ENCODE measurements at places on chromosomes 4 and X.

- DNase-seq = no peak
Measured at GRCh38 chr4:150280081-150280895, 202.0 kb downstream of the DCLK2 start.

DNA sequence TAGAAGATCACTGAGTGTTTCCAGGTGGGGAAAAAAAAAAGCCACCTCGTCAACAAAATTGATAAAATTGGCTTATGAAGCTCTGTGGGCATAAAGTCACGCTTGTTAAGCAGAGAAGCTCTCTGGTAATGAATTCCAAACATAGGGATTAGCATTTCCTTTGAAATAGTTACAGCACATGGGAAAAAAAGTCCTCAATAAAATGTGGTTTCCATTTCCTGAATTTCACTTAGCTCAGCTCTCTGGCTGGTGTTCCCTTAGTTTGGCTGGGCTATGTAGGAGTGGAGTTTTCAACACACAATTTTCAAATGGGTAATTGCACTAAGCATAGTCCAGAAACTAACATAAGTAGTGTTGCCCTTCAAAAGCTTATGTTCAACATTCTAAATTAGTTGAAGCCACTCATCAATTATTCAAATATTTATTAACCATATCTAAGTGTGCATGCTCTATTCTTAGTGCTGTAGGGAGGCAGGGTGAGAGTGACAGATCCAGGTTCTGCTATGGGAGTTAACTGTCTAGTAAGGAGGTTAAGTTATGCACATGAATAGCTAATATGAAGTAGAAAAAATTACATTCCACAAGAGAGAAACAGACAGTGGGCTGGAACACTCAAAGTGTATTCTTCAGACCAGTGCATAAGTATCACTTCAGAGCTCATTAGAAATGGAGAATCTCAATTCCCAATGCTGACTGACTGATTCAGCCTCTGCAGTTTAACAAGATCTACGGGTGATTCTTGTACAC is 445.7 kb downstream of the SMARCA1 start:
- no peak for DNase-seq

- DNase-seq = no peak
Measured at GRCh38 chr4:40299811-40300292, 35.3 kb upstream of the CHRNA9 start.

- DNase-seq = no peak
Measured at GRCh38 chrX:45134315-45134731, 66.4 kb downstream of the DIPK2B start.

GRCh38 chr4:188316391-188316790 is 177.2 kb downstream of the TRIML1 start:
- no peak for DNase-seq

DNA sequence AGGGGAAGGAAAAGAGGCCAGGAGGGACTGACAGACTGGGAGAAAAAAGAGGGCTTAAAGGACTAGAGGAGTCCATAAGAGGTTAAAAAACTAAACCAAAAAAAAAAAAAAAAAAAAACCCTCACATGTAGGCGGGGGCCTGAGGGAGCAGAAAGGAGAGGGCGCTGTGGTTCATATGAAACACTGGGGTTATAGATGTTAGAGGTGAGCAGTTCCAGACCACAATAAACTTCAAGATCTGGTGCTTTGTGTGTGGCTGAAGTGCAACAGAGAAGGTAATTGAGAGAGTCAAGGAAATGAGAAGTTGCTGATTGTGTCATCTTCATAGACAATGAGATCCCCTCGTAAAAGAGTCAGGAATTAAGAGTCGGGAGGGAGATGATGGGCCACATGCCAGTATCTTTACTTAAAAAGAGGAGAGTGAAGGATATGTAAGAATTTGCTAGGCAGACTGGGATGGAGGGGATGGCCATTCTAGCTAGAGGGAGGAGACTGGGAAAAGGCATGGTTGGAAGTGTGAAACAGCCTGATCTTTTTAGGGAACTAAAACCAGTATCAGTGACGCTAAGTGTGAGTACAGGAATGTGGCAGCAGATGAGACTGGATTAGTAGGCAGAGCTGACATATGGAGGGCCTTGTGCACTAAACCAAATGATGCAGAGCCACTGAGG is 18.4 kb upstream of the OGT start:
- no peak for DNase-seq

DNA sequence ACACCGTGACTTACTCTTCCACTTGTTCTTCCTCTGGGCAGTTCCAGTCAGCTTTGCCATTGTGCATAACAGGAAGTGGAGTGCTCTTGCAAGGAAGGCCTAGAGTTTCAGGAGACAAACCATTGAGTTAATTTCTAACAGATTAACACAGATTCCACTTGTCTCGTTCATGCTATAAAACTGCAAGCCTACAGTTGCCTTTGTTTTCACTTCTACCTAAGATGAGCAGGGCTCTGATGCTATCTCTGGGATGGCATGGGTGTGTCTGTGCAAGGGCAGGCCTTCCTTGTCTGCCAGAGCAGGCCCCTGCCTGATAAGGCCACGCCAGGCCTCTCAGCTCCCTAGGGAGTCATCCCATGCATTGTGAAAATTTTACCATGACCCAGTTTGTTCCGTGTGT is 67.7 kb upstream of the PGRMC2 start:
- DNase-seq = no peak

GRCh38 chr4:6929339-6929811 is 19.7 kb downstream of the TBC1D14 start:
- no peak for DNase-seq

GRCh38 chr4:149047368-149047767 is 605.2 kb upstream of the NR3C2 start:
- no peak for DNase-seq

GRCh38 chrX:12052109-12052508 is 86.2 kb upstream of the FRMPD4 start:
- no peak for DNase-seq

DNA sequence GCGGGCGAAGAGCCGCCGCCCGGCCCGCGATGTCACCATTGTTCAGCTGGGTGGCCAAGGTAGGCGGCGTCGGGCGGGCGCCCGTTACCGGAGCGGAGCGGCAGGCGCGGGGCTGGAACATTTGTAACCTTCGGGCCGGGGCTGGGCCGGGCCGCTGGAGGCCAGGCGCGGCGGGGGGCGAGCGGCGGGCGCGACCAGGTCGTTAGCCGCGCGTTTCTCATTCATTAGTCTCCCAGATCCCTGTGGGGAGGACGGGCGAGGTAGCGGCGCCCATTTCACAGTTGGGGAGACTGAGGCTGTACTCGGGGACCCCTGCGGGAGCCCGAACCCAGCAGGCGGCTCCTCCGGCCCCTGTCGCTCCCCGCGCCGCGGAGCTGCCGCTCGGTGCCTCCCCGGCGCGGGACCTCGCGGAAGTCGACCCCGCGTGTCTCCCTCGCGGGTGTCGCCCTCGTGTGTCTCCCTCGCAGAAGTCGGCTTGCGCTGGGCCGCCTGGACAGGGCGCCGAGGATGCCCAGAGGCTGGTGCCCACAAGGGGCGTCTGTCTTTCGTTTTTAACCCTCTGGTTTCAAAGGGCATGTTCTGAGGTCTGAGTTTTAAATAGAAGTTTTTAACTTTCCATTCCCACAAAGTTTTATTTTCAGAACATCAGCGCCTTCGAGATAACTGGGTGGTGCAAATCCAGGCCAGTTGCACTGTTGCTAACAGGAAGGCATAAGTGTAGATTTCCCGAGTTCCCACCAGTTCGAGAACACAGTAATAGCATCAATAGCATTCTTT is 17.5 kb downstream of the PTTG2 start:
- DNase-seq = peak; percentile 67

GRCh38 chr4:177182166-177182565 is 127.5 kb upstream of the NEIL3 start:
- DNase-seq = no peak

GRCh38 chr4:70801265-70801809 is 38.4 kb downstream of the GRSF1 start:
- no peak for DNase-seq

DNA sequence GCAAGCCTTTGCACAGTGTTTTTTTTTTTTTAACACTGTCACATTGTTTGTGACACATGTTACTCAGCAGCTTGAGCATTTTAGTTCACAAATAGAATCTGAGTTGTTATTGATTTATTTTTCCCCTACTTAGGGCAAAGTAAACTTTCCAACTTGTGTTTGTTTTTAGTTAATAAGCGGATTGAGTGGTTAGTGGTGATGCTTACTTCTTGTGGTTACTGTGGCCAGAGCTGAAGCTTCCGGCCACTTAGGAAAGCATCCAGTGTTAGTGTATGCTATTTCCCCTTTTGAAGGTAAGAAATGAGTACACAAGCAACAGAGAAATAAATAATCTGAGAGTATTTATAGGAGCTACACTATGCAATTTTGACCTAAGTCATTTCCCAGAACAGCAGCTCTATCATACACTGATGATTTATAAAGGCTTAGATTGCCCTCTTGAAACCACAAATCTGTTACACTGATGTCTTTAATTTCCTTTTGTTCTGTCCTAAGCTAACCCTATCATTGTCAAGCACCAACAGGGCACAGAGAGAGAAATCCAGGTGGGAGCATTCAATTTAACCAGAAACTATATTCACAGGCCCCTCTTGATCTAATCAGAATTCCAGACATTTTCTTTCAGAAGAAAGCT is 2464.6 kb downstream of the PCDH7 start:
- no peak for DNase-seq

DNA sequence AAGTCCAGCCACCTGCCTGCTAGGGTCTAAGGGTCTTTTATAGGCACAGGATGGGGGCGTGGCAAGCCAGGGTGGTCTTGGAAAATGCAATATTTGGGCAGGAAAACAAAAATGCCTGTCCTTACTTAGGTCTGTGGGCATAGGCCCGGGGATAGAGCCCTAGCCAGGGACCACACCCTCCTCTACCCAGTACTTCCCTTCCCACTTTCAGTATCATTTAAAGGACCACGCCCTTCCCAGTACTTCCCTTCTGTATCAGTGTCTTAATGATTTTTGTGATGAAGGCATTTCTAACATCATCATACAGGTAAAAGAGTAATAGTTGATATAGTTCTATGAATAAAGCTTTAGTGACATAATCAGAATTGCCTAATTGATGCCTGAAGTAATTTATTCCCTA is 11.4 kb downstream of the BANK1 start:
- no peak for DNase-seq

DNA sequence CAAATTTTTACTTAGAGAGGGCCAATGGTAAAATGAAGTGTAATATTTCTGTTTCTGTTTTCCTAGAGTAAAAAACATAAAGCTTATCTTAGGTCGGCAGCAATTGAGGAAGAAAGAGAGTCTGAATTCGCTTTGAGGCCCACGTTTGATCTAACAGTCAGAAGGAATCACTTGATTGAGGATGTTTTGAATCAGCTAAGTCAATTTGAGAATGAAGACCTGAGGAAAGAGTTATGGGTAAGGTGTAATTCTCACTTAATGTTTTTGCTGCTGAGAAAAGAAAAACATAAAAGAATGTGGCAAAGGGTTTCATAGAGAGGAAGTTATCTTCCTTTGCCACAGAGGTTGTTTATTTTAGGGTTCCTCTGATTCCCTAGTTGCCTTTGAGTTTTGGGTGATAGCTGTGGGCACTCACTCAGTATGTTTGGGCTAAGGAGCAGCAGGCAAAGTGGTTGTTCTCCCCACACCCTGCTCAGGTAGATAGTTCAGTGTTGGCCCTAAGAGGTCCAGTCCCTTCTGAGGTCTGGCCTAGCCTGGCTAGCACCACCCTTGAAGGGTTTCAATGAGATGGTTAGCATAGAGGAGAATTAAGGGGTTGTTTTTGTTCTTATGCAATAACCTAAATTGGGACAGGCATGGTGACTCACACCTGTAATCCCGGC is 32.3 kb downstream of the HERC5 start:
- no peak for DNase-seq

DNA sequence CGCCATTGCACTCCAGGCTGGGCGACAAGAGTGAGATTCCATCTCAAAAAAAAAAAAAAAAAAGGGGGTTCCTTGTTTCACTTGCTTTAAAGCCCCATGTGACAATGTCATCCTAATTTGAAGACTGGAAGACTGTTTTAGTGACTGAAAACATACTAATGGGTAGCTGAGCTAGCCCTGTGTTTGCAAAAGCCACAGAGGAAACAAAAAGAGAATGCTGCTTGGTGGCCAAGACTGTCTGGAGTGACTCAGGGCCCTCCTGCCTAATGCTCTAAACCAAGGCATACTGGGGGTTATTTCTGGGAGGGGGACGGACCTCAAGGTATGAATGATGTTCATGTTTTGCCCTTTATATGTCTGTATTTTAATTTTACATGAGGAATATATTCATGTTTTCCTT is 16.0 kb downstream of the HPSE start:
- DNase-seq = no peak

GRCh38 chrX:78540171-78540570 is 119.0 kb downstream of the RTL3 start:
- no peak for DNase-seq

- peak; percentile 63 for DNase-seq
Measured at GRCh38 chrX:44871931-44872820, 812 bp upstream of the KDM6A start.

GRCh38 chrX:132480581-132481203 is 8.1 kb downstream of the MBNL3 start:
- peak; percentile 31 for DNase-seq

GRCh38 chrX:44060221-44060620 is 87.0 kb upstream of the NDP start:
- no peak for DNase-seq

DNA sequence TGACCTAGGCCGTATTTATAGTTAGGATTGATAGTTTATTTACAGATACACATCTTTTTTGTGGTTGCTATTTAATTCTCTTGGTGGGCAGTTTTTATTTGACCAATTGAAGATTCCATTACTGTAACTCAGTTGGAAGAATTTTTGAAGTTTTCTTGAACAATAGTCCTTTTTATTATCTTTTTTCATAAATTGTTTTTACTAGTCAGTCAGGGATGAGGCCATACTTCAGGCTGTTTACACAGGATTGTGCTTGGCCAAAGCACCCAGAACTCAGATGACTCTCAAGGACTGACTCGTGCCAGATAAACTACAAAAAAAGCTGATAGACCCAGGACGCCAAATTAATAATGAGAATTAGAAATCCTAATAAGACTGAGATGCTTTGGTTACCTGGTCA is 7.0 kb downstream of the HERC3 start:
- DNase-seq = no peak

DNA sequence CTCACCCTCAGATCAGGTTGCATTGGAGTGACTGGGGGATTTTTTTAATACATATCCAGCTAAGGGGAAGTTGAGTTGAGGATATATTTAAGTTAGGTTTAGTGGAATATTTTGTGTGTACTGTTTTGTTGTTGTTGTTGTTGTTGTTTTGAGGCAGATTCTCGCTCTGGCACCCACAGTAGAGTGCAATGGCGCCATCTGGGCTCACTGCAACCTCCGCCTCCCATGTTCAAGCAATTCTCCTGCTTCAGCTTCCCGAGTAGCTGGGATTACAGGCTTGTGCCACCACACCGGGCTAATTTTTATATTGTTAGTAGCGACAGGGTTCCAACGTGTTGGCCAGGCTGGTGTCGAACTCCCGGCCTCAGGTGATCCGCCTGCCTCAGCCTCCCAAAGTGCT is 38.6 kb upstream of the ATP6AP2 start:
- DNase-seq = no peak

- DNase-seq = no peak
Measured at GRCh38 chrX:32137525-32137924, 1065.7 kb upstream of the FTHL17 start.

All from pancreas (tissue), 10 donors.